Epithelial cell of esophagus (primary cell): ENCODE measurements at places on chromosomes 7 and 10.

GRCh38 chr10:88707429-88708155 lies 1.5 kb downstream of the LIPK start:
- DNase-seq, result peak; percentile 93

DNA sequence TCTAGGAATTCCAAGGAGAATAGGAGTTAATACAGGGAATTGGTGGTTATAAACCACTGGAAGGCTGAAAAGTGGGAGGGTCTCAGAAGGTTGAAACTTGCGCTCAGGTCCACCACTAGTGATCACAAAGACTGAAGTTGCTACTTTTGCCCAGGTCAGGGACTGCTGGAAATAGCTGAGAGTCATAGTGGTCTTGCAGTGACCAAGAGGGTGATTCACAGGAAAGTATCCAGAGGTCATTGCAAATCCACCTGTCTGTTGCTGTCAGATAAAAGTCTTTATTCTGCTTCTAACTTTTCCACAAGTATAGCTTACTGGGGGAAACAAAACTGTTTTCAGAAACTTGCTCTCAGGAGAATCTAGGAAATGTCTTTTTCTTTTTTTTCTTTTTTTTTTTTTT lies 211.5 kb upstream of the PRSS1 start:
- DNase-seq, result no peak

DNA sequence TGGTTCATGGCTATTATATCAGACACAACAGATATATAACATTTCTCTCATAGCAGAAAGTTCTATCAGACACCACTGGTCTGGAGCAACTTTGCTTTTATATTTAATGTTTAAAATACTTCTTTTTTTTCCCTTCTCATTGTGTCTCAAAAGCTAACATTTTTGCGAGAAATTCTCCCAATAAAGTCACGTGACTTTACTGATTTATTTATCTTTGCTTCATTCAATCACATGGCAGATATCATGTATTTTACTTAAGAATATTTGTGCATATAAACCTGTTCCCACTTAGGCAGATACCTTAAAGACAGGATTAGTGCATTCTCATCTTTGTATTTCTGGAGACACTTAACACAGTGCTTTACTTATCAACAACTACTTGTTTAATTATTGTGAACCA lies 1093.1 kb upstream of the LRRN3 start:
- no peak for DNase-seq

DNA sequence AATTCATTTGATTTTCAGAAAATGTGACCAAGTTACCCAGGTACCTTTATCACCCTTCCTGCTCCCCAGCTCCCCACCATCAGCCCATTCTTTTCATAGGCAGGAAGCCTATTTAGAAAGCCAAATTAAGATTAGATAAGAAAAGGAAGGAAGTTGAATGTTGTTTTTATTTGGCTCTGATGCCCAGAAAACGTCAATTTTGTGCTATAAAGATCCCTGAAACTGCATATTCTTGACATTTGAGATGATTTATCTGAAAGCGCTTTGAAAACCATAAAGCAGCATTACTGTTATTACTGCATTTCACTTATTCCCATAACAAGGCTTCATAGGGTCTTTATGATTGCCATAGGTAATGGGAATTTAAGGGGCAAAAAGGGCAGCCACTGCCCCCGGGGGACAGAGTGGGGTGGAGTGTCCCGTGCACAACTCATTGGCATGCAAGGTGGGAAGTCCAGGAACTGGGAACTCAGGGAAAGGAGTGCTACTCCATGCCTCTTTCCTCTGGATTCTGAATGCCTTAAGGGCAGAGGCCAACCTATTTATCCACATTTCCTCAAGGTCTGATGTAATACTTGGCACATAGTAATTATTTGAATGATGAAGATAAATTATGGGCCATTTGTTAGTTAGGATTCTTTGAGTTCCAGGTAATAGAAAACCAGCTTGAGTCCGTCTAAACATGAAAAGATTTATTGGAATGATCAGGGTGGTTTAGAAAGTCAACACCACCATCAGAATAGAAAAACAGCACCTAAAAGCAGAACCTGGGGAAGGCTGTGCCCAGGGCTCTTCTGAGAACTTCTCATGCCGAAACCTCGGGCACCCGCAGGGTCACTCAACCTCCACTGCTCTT lies 100.6 kb upstream of the ELMO1 start:
- no peak for DNase-seq

DNA sequence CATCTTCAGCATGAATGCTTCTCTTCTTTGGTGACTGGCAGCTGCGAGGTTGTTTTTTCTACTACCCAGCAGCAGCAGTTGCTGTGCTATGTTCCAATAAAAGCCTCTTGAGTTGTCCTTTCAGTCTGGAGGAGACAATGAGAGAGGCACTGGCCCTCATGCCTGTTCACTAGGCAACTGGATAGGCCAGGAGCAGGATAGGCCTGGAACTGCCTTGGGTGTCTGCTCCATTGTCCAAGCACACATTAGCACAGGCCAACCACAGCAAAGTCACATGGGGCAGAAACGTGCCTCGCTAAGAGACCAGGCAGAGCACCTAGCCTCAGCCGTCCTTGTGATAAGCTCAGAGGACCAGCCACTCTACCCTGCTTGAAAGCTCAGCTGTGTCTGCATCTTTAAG lies 76.9 kb upstream of the PDCD4 start:
- DNase-seq, result no peak

GRCh38 chr10:75244487-75245353 lies 9.0 kb upstream of the COMTD1 start:
- DNase-seq, result peak; percentile 47

GRCh38 chr7:151024435-151025056 lies at the start of gene ATG9B:
TSS of gene ATG9B (minus strand) at chr7:151024494. CDS start at chr7:151024423, 71 bp downstream.
- DNase-seq, result peak; percentile 43

GRCh38 chr10:69466158-69466490 lies 14.9 kb downstream of the TSPAN15 start:
- no peak for DNase-seq

GRCh38 chr10:109932968-109933367 lies 9.7 kb upstream of the XPNPEP1 start:
- DNase-seq, result no peak

GRCh38 chr7:20217193-20217948 lies at the start of gene MACC1:
TSS of gene MACC1 (minus strand) at chr7:20217384. CDS start at chr7:20161862, 55,522 bp downstream.
- peak; percentile 97 for DNase-seq

DNA sequence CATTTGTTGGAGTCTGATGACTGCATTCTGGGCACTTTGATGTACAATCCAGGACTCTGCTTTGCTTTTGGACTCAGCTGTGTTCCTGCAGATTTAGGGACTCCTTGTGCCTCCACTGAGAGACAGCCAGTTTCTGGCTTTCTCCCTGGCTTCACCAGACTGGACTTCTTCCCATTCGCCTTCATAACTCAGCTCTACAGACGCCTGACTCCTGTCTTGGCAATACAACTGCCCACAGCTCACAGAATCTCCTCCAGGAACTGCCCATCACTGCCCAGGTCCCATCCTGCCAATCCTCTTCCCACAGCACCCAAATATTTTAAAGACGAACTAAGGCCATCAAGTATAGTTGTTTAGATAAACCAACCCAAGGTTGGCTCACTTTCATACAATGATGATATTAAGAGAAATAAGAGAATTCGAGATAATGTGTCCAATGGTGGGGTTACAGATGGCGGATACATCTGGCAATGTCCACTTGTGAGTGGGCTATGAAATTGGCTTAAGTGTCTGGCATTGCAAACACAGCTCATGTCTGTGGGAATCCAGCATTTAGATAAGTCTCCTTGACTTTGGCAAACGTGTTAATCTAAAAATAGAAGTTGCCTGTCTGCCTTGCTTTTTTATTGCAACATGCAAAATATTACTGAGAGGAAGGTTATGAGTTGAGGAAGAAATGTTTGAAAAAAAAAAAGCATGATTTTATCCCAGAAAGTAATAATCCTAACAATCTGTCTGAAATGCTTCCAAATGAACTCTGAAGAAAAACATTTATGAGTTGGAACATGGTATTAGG lies 95.1 kb downstream of the ITGA8 start:
- no peak for DNase-seq

DNA sequence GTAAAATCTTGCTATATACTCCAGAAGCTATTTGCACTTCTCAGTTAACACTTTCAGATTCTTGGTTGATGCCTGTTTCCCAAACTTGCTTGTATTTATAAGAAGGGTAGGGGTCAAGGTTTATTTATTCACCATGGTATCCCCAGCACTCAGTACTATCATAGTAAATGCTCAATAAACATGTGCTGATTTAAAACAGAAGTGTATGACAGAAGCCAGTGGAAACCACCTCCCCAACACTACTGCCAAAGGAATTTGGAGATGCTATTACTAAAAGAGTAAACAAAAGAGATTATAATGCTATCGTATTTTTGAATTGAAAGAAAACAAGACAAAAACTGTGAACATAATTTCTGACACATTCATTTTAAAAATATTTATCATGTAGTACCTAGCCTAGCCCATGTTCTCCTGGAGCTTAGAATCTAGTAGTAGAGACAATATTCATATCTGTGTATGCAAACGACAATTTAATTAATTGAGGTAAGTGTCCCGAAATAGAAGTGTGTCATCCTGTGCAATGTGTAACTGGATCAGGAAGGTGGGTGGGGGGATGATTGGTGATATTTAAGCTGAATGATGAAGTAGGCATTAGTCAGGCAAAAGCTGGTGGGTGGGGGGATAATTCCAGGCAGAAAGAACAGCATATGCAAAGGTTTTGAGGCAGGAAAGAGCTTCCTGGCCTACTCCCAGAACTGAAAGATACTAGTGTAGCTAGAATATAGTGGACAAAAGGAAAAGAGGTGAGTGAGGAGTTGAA lies 77.5 kb downstream of the HGF start:
- DNase-seq, result peak; percentile 57

- DNase-seq, result peak; percentile 45
Measured at GRCh38 chr7:112452102-112452888, 2.0 kb downstream of the IFRD1 start.

GRCh38 chr7:121041516-121042148 lies 53.1 kb downstream of the CPED1 start:
- DNase-seq, result no peak

- no peak for DNase-seq
Measured at GRCh38 chr7:130444234-130444633, 3.4 kb upstream of the CEP41 start.

- no peak for DNase-seq
Measured at GRCh38 chr7:126426652-126427051, 826.1 kb downstream of the GRM8 start.

GRCh38 chr7:67022511-67022910 lies 25.9 kb downstream of the TYW1 start:
- DNase-seq, result no peak

- no peak for DNase-seq
Measured at GRCh38 chr10:91076991-91077548, 143.4 kb upstream of the PCGF5 start.

DNA sequence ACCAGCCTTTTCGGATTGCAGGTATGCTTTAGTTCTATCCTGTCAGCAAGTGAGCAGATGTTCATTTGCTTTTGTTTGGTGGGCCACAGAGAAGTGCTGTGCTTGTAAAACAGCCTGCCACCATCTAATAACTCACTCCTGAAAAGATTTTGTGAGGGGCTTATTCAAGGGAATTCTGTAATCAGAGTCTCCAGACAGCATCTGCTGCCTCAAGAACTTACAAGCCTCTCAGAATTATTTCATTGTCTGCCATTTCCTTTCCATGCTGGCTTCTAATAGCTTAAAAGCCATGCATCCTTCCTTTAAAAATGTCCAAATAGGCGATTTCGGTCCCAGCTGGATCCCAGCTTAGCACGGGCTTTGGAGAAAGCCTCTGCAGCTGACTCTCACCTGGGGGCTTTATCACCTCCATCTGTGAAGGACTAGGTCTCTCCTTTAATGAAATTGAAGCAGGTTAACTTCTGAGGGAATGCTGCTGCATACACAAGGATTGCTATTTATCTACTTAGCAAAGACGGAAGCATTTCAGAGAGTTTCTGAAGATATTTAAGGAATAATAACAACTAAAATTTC lies 48.0 kb downstream of the MALRD1 start:
- no peak for DNase-seq

DNA sequence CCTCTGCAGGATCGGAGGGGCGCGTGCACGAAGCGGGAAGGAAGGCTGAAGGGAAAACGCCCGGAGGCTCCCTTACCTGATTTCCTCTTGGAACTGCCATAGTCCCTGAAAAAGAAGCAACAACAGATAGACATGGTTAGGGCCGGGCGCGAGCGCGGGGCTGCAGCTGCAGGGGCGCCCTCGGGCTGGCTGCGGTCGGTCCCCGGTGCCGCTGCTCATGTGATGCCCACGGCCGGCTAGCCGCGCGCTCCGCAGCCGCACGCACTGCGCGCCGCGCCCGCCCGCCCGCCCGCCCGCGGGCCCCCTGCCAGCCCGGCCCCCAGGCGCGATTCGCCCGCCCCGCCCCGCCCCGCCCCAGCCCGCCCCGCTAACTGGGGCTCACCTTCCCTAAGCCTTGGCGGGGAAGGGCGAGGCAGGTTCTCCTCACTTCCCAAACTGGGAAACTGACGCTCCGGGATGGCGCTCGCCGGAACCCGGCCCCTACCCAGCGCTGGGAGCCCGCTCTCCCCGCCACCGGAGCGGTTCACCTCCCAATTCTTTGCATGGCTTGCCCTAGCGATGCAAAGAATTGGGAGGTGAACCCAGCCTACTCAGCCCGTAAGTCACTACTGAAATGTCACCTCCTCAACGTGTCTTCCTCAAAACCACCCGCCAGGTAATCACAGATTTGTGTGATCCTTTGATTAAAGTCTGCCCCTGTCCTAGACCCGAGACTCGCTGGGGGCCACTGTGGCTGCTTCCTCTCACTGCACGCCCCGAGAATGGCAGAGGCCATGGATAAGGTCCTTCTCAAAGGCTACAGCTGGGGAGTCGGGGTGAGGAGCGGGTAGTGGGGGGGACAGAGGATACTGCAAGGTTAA lies 162.2 kb downstream of the SH3PXD2A start:
- no peak for DNase-seq

GRCh38 chr7:45131891-45132290 lies 20.4 kb upstream of the TBRG4 start:
- DNase-seq, result no peak

DNA sequence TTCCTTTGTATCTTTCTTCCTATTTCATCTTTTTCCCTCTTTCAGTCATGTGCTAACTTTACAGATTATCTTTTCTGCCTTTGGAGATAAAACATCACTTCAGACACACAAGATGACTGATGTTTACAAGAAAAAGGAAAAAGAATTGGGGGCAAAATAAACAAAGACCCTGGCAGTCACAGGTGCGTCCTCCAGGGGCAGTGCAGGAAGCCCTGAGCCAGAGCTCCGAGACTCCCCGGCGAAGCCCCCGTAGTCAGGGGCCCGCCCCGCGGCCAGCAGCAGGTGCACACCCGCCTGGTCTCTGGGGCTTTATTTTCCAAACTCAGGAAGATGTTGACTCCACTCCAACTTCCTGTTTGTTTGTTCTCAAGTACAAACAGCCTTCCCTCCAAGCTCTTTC lies 10.2 kb downstream of the STK32C start:
- DNase-seq, result no peak

DNA sequence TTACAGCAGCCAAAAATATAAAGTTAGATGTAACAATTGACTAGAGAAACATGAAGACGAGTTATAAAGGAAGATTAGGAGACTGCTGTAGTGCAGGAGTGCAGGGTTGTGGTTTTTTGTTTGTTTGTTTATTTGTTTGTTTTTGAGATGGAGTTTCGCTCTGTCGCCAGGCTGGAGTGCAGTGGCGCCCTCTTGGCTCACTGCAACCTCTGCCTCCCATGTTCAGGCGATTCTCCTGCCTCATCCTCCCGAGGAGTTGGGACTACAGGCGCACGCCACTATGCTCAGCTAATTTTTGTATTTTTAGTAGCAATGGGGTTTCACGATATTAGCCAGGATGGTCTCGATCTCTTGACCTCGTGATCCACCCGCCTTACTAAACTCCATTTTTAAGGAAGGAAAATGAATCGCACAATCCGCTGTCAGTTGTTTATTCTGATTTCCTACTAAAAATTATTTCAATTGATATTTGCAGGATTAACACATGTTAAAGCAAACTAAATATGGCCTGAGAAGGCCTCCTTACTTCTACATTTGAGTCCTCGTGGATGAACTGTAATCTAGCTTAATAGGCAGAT lies 233.3 kb downstream of the NSUN6 start:
- no peak for DNase-seq
